ENCODE measurements at places on chromosomes 2 and 18.

DNA sequence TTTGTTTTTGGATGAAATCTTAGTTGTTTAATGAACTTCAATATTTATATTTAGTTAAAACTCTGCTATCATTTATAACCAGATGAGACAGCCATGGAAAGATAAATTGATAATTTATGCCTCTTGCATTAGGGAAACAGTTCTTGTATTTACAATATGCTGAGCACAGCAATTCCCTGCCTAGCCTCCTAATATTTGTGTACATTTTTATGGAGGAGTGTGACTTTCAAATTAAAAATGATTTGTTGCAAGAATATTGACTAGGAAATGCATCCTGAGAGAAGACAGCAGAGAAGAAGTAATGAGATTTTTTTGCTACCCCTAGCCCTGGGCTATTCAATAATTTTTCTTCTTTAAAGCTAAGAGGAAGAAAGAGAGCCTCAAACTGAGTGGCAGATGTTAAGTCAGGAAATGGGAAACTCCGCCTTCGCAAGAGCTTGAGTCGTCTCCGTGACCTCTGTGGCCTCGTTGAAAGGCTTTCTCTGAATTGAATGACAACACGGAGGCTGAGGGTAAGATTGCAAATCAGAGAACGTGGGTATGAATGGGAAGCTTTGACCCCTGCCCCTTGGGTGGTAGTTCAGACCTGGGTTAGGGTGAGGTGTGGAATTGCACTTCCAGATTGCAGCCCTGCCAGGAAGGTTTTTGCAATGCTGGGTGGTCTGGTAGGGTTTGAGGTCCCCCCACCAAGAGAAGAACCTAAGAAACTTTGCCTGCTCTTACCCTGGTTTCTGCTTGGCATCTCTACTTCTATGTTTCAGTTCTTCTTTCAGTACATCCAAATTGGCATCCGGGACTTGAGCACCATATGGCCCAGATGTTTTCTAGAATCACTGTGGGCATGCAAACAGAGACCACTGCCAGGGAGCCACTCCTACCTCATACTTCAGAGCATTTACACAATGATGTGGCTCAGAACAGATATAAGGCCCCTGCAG, 210.3 kb upstream of the RBMS1 start:
- no peak for DNase-seq

DNA sequence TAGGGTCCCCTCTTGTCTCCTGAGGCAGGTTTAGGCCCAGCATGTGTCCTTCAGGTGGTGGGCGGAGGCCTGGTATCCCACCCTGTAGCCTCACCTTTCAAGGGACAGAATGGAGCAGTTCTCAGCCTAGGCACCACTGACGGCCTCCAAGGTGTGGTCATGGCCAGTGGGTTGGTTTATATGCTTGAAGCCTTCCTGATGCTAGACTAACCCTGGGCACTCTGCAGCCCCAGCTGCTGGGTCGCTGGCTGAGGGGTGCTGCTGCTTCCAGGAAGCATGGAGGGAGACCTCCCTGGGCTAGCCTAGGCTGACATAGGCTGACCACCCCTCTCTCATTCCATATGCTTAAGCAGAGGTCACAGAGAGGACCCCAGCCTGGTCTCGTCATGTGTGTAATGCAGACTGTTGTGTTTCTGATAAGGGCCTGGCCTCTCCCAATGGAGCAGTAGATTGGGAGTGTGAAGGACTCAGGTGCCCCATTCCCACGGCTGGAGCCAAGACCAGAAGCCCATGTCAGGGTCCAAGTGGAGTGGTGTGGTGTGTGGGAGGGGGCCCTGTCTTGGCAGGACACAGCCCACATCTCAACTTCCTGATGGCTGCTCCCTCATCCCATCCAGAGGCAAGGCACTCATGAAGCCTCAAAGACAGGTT, 206.6 kb downstream of the DYSF start:
- DNase-seq, result no peak

- DNase-seq, result no peak
Observed at GRCh38 chr18:69715191-69715795, 232.4 kb downstream of the CD226 start.

- DNase-seq, result no peak
Observed at GRCh38 chr2:222671259-222672067, at the start of gene MOGAT1. Gene MOGAT1 (plus strand): TSS chr2:222671658. CDS start chr2:222671786, 128 bp downstream.

GRCh38 chr18:21960189-21960588, 209.2 kb upstream of the GATA6 start:
- DNase-seq, result no peak

GRCh38 chr18:23609390-23610023, 23.2 kb upstream of the NPC1 start:
- DNase-seq, result no peak

- no peak for DNase-seq
Observed at GRCh38 chr2:134917360-134917865, 1.2 kb upstream of the CCNT2 start.

GRCh38 chr2:26752656-26753055, 11.4 kb upstream of the SLC35F6 start:
- no peak for DNase-seq

DNA sequence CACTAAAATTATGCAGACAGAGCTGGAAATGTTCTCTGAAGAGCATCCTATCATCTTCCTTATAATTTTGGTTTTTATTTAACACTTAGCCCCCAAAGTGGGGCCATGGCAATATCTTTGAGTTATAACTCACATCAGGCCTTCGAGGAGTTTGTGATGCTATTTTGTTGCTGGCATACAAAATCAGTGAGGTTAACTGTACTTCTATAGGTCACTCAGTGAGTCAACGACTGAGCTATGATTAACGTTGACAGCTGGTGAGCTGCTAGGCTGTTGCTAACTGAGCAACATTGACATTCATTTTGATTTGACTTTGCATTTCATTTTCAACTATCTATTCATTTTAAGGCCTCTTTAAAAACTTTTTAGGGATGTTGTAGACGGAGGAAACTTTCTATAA, 50.0 kb downstream of the GPD2 start:
- DNase-seq, result no peak

DNA sequence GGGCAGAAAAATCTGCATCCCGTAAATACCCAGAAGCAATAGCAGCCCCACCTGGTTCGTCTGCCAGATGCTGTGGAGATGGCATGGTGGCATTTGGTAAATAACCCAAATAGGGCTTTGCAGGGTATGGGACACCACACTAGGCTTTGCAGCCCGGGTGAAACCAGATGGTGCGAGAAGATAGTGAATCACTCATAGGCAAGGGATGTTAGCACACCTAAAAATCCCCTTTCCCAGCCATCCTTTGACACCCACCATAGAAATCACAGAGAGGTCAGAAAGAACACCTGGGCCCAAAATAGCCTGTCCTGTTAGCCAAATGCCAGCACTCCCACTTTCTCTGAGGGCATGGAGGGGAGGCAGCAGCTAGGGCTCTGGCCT, 47.6 kb downstream of the BCL11A start:
- no peak for DNase-seq

DNA sequence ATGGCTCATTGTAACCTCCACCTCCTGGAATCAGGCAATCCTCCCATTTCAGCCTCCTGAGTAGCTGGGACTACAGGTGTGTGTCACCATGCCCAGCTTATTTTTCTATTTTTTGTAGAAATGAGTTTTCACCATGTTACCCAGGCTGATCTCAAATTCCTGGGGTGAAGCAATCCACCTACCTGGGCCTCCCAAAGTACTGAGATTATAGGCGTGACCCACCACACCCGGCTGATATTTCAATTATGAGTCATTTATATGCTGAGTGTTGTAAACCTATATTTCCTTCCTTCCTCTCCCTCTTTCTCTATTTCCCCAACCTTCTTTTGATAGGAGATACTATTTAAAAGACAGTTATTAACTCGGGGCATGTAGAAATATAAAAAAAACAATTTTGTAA, 469.6 kb upstream of the ID2 start:
- no peak for DNase-seq

- no peak for DNase-seq
Observed at GRCh38 chr2:115939902-115940301, 1497.5 kb downstream of the DPP10 start.

DNA sequence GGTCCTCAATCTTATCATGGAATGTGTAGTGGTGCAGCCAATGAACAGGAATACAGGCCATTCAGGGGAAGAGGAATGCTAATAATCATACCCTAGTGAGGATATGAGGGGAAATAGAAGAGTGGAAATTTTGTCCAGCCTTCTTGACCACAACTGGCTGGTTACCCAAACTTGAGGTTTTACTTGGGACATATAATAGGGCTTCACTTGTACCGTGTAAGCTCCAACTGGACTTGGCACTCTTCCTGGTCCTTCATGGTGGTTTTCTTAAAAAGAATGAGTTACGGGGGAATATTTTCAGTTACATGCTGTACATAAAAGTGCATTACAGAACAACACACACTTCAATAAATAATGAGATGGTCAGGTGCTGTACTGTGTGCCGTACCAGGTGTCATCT, 234.9 kb upstream of the RASGRP3 start:
- DNase-seq, result peak; percentile 65

DNA sequence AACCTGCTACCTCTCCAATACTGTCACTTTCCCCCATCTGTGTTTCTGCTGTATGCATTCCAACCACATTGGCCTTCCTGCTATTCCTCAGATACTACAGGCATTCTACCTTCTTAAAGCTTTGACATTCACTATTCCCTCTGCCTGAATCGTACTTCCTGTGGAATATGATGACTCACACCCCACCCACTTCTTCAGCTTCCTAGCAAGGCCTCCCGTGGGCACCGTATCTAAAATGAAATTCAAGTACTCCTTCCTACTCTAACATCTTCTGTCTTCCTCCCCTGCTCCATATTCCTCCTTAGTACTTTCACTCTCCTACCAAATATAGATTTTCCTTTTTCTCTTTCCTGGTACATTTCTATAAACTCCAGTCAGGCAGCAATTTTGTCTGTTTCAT, 710.4 kb downstream of the RNF144A start:
- DNase-seq, result no peak

DNA sequence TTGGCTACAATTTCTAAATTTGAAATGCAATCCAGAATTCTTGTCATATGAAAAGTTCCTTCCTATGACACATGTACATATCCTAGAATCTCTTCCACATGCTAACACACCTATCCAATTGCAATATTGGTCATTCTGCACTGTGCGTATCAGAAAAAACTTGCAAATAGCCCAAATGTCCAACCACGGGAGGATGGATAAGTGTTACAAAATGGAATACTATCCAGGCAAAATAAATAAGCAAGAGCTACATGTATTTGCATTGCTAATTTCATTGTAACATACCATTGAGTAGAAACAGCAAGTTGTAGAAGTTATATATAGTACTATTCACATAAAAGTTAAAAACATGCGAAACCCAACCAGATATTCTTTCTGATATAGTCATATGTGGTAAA, 15.6 kb upstream of the RHOB start:
- DNase-seq, result no peak

DNA sequence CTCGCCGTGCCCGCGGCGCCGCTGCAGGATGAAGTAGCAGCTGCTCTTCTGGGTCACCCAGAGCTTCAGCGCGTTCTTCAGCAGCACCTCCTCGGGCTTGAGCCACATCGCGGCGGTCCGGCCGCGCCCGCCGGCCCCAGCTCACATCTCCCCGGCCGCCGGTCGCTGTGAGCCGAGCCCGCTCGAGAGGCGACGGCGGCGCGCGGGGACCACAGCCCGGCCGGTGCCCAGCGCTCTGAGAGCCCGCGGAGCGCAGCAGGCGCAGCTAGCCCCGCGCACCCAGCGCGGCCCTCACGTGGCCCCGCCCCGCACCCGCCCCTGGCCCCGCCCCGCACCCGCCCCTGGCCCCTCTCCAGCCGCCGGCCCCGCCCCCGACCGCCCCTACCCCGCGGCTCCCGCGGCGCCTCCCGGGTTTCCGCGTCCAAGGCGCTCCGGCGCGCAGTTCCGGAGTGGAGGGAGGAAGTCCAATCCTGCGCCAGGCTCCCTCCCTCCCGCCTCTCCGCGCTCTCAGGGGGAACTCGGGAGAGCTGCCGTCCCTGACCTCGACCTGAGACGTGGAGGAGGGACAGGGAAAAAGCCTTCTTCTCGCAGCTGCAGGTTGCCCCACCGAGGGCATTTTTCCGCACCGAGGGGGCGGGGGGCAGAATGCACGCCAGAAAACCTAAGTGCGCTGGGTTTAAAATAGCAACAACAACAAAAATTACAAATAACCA, at the start of gene TBC1D8:
Gene TBC1D8 (minus strand): TSS at position 237 of the 713 bp plus-strand sequence. CDS start 129 bp downstream, at position 108.
- DNase-seq, result no peak

DNA sequence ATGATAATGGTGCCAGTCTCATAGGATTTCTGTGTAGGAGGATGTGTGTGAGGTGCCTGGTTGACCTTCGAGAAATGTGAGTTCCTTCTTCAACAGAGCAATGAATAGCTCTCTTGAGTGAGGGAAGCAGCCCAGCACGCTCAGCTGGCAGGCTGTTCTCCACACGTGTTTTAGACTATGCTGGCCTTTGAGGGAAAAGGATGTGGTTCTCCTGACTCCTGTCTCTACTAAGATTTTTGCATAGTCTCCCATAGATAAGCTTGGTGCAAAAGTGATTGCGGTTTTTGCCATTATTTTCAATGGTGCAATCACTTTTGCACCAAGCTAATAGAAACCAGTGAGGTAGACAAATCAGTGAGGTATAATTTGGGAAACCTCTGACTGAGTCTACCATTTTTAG, 284.1 kb downstream of the SLC4A3 start:
- no peak for DNase-seq

- no peak for DNase-seq
Observed at GRCh38 chr2:60717691-60718090, 38.4 kb upstream of the PAPOLG start.

GRCh38 chr2:233000886-233001750, 11.9 kb downstream of the NGEF start:
- DNase-seq, result no peak

Data from AG09319 (cell line).